ENCODE measurements at places on chromosomes 3 and 15.

DNA sequence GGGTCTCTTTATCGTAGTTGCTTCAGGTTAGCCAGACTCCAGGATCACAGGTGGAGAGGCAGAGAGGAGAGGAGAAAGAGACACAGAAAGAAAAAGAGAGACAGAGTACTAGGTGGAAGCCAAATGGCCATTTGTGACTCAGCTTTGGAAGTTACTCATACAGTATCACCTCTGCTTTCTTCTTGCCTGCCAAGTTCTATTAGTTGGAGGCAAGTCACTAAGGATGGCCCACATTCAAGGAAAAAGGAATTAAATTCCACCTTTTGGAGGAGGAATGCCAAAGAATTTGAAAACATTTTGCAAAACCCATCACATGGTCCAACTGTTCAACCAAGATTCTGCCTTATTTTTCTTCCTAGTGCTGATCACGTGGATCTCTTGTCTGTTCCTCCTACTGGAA, 291.1 kb downstream of the CHL1 start:
- DNase-seq, result no peak

DNA sequence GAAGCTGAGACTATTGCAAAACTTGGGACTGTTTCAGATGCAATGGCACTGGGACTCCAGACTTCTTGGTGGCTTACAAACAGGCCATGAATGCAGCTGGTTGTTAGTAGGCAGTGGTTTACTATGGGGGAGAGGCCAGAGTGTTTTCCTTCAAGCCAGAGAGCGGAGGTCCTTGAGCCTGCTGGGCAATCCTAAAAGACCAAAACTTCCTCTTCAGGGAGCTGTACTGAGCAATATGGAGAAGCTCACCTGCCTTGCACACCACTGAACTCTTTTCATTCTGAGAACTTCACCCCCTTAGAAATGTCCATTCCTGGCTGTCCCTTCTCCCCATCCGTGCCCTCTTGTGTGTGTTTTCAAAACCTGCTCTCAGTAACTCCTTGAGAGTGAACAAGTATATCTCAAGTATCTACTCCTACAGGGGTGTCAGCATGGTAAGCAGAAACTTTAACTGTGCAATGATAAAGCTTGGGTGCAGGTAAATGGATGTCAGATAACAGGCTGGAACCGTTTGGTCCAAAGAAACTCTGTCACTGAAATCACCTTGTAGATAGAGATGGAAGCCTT, 213.9 kb downstream of the CLSTN2 start:
- no peak for DNase-seq

- no peak for DNase-seq
These were observed 11.4 kb upstream of the VGLL3 start for GRCh38 chr3:87002346-87002745.

DNA sequence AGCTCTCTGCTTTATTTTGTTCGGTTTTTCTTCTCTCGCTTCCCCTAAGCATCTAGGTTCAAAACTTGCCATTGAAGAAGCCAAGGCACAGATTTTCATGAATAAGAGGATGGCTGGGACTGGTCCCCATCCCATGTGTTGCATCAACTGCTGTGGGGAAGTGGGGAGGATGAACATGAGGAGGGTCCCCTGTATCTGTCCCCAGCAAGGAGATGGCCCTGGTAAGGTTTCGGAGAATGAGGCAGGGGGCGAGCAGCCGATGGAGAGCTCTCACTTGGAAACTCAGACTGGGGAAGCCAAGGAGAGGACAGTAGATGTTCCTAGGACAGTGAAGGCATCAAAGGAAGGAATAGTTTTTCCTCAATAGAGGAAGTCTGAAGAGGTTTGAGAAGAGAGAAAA, 142.0 kb upstream of the ATP2B2 start:
- no peak for DNase-seq

GRCh38 chr3:65758876-65759598, 279.7 kb downstream of the MAGI1 start:
- no peak for DNase-seq

DNA sequence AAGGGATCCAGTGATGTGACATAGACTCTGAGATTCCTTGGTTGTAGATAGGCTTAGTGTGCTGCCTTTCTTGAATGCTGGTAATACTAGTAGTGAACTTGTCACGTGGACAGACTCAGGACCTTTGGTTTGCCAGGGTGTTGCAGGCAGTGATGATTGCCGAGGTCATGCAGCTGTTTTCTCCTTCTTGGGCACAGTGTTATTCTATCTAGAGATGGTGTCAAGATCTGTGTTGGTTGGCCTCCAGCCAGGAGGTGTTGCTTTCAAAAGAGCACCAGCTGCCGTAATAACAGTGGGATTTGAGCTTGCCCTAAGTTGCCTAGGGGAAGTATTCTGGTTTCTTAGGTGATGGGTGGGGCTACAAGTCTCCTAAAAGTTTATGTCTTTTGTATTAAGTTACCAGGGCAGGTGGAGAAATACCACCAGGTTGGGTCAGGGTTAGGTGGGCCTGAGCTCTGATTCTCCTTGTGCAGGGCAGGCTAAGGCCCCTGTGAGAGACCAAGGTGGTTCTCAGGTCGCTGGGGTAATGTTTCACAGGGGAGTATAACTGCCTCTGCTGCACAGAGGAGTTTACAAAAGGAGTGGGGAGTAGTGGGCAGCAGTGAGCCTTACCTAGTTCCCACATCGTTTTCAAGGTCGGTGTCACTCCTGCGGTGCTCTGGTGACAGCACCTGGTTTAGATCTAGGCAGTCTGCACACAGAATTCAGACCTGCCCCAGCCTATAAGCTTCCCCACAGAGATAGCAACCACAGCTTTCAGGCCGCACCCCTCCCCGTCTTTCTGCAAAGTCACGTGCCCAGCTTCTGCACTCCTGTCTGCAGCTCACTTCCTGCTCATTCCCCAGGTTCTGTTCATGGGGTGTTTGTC, 350.3 kb downstream of the DOCK3 start:
- DNase-seq, result peak; percentile 11

GRCh38 chr3:150666167-150666566, 37.6 kb downstream of the ERICH6 start:
- DNase-seq, result no peak

- no peak for DNase-seq
These were observed 120.2 kb downstream of the NR1I2 start for GRCh38 chr3:119902061-119902460.

DNA sequence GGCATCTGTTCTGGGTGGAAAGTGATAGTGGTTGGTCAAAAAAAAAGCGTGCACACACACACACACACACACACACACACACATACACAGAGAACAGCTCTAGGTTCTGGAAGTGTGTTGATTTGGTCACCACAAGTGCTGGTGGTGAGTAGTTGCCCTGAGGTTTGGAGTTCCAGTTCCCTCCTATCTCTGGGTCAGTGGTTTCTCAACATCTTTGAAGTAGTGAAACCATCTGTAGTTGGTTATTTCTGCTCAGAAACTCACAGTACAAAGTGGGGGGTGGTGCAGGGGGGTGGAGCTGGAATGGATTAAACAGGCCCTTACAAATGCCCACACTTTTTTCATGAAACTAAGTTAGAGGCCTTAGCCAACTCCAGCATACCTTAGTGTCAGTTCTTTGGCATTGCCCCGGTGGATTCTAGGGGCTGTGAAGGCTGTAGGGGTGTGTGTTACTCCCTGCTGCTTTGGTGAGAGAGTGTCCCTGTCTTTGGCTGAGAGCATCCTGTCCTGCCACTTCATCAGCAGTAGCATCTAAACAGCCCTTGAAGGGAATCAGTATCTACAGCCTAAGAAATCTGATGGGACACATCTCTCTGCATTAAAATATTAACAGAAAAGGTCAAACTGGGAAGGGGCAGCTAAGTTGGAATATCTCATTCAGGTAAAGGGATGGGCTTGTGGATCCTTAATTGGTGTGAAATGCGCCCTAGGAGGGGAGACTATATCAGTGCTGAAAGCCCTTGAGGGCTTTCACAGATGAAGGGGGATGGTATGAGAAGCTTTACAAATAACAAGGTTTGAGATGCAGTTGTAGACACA, 20.6 kb downstream of the SMAD3 start:
- DNase-seq, result no peak

DNA sequence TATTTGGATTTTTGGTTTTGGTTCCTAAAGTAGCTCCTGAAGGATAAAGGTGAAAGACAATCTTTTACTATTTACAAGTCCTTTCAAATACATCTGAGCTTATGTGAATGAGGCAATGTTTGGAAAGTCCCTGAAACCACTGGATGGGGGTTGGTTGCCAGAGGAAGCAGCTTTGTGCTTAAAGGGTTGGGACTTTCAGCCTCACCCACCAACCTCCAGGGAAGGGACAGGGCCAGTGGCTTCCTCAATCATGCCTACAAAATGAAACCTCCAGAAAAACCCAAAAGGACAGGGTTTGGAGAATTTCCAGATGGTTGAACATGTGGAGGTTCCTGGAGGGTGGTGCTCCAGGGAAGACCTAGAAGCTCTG, 20.9 kb upstream of the ABHD17C start:
- DNase-seq, result no peak

DNA sequence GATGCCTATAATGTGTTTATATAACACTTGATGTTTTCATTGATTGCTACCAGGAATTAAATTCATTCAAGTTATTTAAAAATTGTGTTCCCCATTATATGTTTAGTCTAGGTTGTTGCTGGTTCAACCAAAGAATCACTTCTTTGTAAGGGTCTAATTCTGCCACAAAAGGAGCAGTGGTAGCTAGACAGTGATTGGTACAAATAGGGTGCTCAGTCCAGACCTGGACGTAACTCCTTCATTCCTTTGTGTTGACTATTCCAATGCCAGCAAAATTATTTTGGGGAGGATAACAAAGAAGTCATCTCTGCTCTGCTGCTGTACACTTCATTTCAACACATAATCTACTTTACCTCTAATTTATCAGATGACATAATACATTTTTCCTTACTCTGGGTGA, 1.2 kb downstream of the CHMP2B start:
- DNase-seq, result no peak

GRCh38 chr3:114962189-114962588, 184.9 kb downstream of the ZBTB20 start:
- DNase-seq, result no peak

DNA sequence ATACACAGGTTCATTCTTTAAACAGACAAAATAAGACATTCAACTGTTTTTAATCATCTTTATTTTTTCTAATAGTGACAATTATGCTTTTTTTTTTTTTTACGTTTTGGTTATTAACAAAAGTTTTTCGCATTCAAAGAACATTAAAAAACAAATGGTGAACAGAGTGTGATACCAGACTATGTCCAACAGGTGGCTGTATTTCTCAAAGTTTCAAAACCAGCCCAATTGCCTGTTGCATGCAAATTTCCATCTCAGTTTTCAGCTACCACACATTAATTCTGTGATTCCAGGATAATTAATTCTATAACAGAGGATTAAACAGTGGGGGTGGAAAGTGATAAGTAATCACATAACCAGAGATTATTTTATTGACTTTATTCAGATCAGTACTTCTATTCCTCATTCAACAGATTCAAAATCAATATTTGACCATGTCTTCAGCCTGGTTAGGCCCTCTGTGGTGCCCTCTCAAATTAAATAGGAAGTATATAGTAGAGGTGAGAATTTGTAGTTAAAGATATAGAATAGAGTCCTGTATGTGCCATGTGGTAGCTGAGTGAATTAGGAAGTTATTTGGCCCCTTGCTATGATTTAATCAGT, 122.2 kb upstream of the DCBLD2 start:
- DNase-seq, result no peak

DNA sequence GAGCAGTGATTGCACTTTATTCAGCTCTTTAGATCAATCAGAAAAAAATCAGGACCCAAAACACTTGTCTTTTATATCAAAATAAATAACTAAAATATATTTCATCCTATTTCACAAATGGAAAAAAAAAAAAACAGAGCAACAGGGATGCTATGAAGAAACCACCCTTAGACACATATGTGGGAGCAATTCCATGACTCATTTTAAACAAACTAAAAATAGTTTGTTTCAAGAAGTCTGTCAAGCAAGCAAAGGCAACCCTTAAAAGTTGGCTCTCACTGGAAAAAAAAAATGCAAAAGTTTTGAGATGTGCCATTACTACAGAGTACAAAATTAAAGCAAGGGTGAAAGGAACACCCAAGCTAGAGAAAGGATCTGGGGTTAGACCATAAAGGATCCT, 5.7 kb downstream of the ATP13A3 start:
- no peak for DNase-seq

GRCh38 chr15:41581110-41581509, 22.1 kb downstream of the TYRO3 start:
- DNase-seq, result no peak

DNA sequence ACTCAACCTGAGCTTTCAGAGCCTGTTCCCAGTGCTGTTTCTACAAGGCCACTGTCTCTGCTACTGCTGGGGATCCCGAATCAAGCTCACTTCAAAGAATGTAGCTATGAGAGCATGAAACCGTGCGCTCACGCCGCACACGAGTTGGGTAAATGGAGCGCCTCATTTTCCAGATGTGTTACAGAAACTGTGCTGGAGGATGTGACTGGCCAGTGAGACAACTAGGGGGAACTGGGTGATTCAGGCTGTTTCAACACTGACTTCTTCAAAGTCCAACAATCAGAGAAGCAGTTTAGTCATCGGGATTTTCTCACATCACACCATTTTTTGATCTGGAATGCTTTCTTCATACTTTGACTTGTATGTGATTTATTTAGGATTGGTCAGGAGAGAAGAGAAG, 3.5 kb downstream of the ZNF710 start:
- no peak for DNase-seq

DNA sequence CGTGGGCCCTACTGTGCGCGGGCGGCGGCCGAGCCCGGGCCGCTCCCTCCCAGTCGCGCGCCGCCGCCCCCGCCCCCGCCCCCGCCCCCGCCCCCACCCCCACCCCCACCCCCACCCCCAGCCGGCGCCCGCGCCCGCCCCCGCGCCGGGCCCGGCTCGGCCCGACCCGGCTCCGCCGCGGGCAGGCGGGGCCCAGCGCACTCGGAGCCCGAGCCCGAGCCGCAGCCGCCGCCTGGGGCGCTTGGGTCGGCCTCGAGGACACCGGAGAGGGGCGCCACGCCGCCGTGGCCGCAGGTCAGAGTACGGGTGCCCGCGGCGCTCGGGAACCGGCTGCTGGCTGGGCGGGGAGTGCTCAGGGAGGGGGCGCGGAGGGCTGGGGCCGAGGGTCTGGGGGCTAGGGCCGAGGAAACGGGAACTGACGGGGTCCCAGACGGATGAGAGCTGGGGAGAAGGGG, 1.1 kb upstream of the PPARG start:
- no peak for DNase-seq

- no peak for DNase-seq
These were observed 19.4 kb upstream of the ADPGK start for GRCh38 chr15:72803006-72803405.

- DNase-seq, result no peak
These were observed 3.8 kb upstream of the WNT7A start for GRCh38 chr3:13883681-13884080.
